Pons (tissue), 1 donor: ENCODE measurements at places on chromosomes 2 and 18.

DNA sequence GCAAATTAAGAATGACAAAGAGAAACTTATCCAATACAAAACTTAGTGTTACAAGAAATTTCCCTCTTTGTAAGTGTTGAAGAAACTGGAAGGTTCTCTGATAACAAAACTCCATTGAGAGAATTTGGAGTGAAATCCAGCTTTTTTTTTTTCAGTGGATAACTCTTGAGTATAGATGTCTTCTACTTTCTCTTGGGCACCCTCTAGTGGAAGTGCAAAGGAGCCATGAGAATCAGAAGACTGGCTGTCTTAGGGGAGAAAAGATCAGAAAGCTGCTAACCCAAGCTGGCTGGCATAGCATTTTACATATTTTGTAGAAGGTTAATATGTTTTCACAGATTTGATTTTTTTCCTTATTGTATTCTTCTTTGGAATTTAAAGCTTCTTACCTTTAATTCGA lies 138.8 kb upstream of the SATB2 start:
- DNase-seq, result peak; percentile 64

- no peak for DNase-seq
Measured at GRCh38 chr18:77299706-77300105, 50.1 kb downstream of the GALR1 start.

GRCh38 chr2:151904021-151904420 lies 75.8 kb upstream of the ARL5A start:
- no peak for DNase-seq

- no peak for DNase-seq
Measured at GRCh38 chr18:22726469-22726868, 206.7 kb upstream of the RBBP8 start.

GRCh38 chr18:78998371-78999071 lies 18.9 kb downstream of the SALL3 start:
- DNase-seq, result no peak

- DNase-seq, result no peak
Measured at GRCh38 chr2:160257743-160258491, 57.8 kb upstream of the ITGB6 start.

DNA sequence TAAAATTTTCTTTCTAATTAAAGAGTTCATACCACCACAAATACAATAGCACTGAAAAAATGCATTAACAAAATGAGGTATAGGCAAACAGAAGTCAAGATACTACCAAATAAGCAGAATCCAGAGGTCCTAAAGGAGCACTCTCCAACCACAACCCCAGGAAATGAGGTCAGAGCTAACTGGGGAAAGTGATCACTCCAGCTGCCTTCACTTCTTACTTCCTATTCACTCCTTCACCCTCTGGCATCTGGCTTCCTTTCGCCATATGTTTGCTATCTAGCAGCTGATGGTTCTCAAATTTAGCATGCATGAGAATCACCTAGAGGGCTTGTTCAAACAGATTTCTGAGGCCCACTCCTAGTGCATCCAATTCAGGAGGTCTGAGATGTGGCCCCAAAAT lies 212.6 kb upstream of the ACVR2A start:
- DNase-seq, result peak; percentile 25

DNA sequence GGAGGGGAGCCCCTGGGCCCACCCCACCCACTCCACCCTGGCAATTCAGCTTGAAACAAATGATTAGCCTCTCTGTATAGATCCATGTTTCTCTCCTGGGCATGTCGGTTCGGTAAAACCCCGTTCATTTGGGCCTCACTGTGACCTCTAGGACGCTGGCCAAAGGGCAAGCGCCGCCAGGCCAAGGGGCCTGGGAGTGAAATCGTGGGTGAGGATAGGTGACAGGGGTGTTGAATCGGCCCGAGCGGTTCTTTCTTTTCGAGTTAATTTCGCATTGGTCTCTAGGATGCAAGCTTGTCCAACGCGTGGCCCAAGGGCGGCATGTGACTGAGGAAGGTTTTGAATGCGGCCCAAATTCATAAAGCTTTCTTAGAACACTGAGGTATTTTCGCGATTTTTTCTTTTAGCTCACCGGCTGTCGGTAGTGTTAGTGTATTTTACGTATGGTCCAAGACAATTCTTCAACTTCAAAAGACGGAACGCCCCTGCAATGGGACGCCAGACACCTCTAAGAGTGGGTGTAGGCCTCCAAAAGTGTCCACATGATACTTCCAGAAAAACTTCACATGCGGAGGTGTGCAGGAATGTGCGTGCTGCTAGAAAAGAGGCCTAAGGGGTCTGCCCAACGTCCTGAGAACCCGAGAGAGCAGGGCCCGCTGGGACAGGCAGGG lies 9.8 kb upstream of the ARID5A start:
- no peak for DNase-seq

DNA sequence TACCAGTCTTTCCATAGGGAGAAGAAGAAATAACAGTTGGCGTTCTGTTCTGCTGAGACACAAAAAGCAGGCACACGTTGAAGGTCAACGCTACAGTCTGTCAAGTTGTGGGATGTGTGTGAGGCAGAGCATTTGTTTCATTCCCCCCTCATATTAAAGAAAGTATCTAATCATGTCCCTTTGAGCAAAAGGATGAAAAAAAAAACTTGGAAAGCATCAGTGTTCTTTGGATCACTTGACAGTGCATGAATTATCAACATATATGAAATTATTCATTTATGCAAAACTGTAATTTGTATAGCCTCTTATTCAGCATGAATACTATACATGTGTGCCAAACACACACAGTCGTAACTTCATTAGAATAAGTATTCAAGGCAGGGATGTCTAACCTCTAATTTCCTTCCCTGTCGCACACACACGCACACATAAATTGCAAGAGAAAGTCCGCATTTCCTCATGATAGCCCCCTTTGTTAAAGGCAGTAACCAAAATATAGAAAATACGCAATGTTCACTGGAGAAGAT lies 228.6 kb downstream of the RND3 start:
- DNase-seq, result no peak

DNA sequence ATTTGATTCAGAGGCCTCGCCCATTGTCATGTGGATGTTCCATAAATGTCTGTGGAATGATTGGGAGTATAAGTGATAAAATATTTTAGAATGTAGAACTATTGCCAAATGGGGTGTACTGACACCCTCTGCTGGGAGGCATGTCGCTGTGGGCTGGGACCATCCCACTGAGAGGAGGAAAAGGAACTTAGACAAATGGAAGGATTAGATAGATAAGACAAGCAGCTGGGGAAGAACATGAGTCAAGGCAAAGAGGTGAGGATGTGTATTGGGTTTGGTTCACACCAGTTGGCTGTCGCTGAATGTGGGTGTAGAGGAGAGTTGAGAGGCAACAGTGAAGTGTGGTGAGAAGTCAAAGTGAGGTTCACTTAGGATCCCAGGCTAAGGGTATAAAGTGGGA lies 4.0 kb downstream of the C2orf74 start:
- no peak for DNase-seq

- no peak for DNase-seq
Measured at GRCh38 chr2:71603851-71604725, 150.7 kb downstream of the DYSF start.

DNA sequence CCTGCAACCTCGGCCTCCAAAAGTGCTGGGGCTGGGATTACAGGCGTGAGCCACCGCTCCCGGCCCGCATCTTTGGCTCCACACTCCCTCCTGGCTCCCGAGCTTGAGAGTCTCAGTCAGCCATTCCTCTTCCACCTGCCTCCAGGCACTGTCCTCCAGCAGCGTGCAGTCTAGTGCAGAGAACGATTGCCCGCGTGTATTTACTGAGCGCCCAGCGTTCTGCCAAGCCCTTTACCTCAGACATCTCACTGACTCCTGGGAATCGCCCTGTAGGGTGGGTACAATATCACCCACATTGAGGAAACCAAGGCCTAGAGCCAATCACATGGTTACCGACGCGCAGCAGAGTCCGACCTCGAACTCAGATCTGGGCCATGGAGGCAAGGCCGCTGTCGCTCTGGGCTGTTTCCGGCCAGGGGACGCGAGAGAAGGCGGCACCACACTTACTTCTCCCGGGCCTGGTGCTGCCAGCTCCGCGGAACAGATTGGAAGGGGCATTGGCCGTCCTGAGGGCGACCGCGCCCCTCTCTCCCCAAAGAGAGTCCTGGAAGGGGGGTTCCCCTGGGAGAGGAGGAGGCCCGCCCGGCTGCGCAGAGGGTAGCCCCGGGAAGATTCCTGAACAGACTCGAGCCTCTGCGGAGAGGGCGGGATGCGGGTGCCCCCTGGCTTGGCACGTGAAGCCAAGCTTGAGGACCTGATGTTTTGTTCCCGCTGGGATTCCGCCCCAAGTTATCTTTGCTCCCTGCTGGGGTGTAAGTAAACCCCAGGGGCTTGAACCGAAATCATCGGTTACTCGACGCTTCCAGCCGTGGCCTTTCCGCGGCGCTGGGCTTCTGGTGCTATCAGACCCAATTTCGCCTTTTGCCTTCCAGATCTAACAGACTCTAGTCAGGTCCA lies 5.2 kb upstream of the DLX2 start:
- DNase-seq, result no peak

DNA sequence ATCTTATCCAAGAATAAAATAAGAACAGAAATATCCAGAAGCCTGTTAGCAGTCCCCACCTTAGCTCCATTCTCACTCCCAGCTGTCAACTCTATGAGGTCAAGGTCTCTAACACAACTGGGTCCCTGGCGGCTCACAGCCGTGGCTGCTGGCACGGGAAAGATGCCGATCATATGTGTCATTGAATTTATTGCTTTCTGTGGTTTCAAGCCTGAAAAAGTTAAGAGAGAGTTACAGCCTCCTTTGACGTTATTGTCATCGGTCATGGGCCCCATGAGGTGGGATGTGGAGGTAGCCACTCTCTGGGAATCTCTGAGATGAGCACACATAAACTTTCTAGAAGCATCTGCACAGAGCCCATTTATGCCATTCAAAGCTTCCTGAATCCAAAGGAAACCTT lies 28.7 kb upstream of the CABLES1 start:
- no peak for DNase-seq

GRCh38 chr2:212554233-212554632 lies 15.6 kb upstream of the ERBB4 start:
- no peak for DNase-seq

GRCh38 chr2:72139874-72140620 lies 7.6 kb downstream of the CYP26B1 start:
- DNase-seq, result no peak

GRCh38 chr2:3242747-3243369 lies 134.8 kb downstream of the EIPR1 start:
- DNase-seq, result no peak

GRCh38 chr18:60549338-60549960 lies 176.9 kb upstream of the MC4R start:
- peak; percentile 87 for DNase-seq
